Mucosa of descending colon (tissue), 3 donors: ENCODE measurements at places on chromosomes 2 and 18. TPM values are rescaled to one million over a fixed set of nuclear protein-coding genes. Genes with fewer than 3 reads are reported as not detected.

- DNase-seq, result no peak
Observed at GRCh38 chr2:178068823-178069454, 3.6 kb downstream of the PDE11A start.

GPD2 gene
- 77.9 TPM for total RNA-seq

LOXHD1 gene
- 0.06 TPM for total RNA-seq

DRC1 gene
- total RNA-seq, result not detected

GRCh38 chr2:95356821-95357700 lies 45.4 kb upstream of the FAHD2A start:
- no peak for DNase-seq

LRRFIP1 gene
- total RNA-seq, result 120 TPM

DNA sequence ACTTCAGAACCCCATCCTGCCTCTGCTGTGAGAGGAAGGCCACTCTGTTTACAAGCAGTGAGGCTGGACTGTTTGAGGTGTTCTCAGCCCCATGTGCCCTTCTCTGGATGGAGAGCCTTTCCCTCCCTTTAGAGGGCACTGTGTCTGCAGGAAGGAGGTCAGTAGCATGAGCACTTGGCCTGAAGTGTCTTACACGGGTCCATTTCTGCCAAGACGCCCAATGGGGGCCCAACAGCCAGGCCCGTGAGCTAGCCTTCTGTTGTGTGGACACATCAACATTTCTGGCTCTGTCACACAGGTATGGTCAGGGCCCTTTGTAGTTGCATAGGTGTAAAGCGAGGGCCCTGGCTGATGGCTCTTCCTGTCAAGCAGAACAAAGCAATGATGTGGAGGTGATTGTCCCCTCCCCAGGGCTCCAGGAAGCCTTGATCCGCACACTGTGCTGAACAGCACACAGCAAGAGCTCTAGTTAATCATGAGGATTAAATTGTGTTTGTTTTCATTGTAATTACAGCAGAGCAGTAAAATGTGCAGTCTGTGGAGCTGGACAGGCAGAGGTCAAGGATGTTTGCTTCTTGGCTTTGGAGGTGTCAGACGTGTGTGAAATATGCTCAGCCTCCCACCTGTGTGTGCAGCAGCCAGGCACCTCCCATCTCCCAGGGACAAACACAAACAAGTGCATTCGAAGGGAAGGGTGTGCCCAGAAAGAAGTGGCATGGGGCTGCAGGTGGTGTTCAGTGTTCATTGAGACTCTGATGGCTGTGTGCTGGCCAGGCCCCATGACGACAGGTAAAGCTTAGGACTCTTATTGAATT lies 132.1 kb downstream of the SH3RF3 start:
- DNase-seq, result no peak

DNA sequence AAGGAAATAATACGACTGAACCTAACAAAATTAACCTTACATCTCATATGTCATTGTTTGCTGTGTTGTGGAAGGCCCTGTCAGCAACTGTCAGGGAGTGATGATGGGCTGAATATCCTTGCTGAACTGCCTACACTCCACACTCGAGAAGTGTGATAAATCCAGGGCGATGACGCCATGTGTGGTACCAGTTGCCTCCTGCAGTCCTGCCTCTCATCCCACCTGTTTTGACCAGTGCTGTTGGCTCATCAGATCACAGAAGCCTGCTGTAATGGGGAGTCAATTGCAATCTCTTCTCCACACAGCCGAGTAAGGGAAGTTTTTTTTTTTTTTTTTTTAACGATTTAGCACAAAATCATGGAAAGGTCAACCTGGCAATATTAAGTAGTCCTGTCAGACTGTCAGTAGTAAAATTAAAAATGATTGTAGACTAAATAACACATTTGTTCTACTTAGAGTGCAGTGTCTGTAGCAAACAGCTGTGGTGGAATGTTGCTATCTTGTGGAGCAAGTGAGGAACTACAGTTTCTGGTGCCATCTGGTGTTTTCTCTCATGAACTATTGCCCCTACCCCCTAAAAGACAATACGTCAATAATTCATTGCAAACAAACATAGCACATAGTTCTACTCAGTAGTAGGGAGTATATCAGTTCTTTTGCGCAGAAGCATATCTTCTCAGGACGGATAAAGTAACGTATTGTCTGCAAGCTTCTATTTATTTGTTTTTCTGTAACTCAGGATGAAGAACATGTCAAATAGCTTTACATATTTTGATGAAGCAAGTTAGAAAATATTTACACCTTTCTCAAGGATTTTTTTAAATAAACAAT lies 347.6 kb downstream of the CTNNA2 start:
- no peak for DNase-seq

DNA sequence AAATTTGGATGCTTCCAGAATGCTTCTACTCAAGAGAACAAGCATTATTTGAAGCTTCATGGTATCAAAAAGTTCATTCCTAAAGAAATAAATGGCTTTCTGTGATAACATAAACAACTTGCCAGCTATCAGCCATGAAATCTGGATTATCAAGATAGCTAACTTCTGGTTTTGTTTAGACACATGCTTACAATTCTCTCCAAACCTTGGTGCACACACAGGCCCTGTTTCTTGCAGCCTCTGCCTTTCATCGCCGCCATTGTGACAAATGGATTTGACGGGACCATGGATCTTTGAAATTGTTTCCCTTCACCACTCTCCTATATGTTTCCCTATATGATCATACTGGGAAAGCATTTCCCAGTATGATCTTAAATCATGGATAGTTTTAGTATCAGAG lies 47.9 kb upstream of the CABLES1 start:
- no peak for DNase-seq

MPV17 gene
- 39.5 TPM for total RNA-seq

DNA sequence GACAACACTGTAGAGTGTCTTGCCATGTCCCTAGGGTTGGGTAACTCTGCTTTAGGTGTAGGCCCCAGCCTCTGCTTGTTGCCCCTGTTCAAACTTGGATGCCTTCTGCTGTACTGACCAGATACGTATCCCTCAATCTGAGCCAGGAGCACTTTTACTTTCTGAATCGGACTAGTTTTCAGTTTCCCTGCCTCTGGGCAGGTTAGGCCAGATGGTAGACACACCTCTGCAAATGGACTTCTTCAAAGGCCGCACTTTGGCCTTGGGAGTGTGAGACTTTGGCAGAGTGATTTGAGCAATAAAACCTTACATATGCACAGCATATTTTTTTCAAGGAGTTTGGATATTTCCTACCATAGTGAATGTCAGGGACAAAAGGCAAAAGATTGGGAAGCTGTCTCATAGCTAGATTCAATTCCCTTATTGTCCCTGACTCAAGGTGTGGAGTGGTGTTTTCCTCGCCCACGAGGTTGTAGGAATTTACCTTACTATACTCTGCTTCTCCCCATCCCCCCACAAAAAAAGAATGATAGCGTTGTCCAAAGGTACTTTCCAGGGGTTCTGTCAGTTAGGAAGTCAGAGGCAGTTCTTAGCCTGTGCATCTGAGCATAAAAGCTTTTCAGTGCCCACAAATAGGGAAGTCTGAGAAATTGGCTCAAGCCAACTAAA lies 15.3 kb upstream of the PARD3B start:
- peak; percentile 61 for DNase-seq

DNA sequence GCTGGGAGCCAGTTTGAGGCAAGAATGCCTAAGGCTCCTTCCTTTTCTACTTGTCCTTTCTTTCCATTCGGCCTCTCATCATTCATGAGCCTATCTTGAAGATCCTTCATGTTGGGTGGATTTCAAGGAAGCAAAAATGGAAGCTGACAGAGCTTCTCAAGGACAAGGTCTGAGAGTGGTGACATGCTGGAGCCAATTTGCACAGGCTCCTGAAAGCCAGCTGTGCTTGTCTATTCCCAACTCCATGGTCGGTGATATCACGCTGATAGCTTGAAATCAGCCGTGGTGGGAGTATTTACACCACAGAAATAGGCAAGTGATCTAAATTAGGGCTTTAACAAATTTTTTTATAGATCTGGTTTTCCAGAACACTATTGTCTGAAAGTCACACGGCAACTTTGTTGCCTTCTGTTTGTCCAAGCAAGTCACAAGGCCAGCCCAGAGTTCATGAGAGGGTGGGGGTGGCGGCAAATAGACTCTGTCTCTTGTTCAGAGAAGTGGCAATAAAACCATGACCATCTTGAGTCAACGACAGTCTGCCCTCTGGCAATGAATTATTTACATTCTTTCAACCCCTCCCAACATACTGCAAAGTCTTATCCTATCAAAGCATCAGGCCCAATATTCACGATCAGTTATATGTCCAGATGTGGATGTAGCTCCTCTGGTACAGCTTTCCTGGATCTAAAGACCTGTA lies 49.9 kb upstream of the SLC35F5 start:
- DNase-seq, result peak; percentile 75

- no peak for DNase-seq
Observed at GRCh38 chr2:238927746-238928519, 80.0 kb downstream of the TWIST2 start.

GRCh38 chr2:74742471-74742870 lies 88.4 kb downstream of the SEMA4F start:
- no peak for DNase-seq

- DNase-seq, result no peak
Observed at GRCh38 chr2:195737511-195738325, 80.7 kb downstream of the SLC39A10 start.

PCARE gene
- total RNA-seq, result not detected

CXCR1 gene
- total RNA-seq, result 0.27 TPM

GRCh38 chr2:170206246-170206645 lies 28.3 kb downstream of the MYO3B start:
- no peak for DNase-seq

PLEK gene
- 13.8 TPM for total RNA-seq

PDE11A gene
- total RNA-seq, result 2.7 TPM

LYPD6B gene
- total RNA-seq, result 1.1 TPM

GRCh38 chr2:220078439-220078838 lies 451.0 kb downstream of the SLC4A3 start:
- DNase-seq, result no peak
